ENCODE measurements at places on chromosomes 11 and 22.

DNA sequence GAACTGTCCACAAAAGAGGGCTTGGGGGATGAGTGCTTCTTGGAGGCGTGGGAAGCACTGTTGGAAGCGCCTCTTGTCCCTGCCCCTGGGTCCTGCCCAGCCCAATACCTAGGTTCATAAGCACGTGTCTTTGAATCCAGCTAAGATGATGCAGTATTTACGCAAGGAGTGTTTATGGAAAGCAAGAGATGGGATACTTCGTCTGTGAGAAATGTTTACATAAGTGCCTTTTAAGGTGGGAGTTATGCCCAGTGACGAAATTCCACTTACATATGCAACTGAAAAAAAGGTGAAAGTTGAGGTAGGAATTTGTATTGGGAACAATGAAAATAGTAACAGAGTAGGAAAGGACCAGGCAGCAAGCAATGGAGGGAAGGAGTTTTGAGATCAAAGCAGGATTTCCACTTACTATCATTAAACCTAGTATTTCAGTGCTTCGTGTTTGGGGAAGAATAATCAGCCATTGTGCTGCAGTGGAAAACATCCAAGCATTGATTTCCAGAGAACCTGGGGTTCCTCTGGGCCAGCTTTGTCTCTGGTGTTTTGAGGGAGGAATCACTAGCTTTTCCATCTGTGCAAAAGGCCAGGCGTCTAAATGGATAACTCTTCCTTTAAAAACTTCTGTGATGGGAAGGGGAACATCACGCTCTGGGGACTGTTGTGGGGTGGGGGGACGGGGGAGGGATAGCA lies 115.3 kb upstream of the TTC12 start:
- DNase-seq: no peak

GRCh38 chr11:901452-902061 lies 9.1 kb downstream of the CHID1 start:
- no peak for DNase-seq

DNA sequence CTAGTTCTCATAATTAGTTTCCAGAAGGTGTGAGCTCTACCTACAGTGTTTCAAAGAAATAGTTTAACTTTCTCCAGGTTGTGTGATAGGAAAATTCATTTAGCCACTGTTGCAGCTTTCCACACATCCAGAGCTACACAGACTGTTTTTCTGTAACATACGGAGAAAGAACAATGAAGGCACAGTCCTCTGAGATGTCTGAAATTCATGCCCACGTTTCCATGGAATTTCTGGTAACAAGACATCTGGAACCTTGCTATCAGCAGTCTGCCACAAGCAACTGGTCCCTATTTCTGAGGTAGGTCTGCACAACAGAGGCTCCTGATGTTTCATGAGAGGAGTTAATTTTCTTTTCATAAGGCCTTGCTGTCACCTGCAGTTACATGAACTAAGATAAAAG lies 273.3 kb upstream of the C11orf87 start:
- DNase-seq: no peak

- no peak for DNase-seq
Observed at GRCh38 chr11:62129590-62130282, 5.9 kb downstream of the INCENP start.

DNA sequence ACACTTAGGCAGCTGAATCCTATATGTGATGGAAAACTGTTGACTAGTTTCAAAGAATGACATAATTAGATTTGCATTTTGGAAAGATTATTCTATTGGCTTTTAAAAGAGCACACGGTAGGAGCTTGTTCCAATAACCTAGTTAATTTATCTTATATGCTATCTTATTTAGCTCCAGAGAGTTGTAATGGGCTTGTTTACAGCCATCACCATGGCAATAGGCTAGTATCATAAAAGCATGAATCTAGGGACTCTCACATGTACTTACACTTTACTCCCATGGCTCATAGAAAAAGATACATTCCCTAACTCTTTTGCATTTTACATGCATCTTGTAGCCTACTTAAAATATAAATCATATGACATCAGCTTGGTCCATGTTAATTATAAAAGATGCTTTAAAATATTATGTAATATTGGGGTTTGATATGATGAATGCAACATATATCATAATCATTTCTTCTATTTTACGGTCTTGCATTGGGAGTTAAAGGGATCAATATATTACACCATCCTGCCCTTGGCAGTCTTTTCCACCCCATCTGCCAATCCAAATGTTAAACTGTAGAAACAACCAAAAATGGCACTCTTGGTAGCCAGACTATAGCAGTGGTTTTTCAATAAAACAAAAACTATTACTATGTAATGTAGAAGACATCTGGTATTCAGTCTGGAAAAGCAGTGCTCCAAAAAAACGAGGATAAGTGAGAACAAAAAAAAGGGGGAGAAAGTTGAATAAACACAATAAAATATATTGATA lies 2254.0 kb downstream of the LRRC4C start:
- no peak for DNase-seq

GRCh38 chr11:134510233-134511040 lies 98.4 kb upstream of the B3GAT1 start:
- DNase-seq: no peak

- DNase-seq: no peak
Observed at GRCh38 chr11:17603056-17603825, 56.2 kb downstream of the OTOG start.

DNA sequence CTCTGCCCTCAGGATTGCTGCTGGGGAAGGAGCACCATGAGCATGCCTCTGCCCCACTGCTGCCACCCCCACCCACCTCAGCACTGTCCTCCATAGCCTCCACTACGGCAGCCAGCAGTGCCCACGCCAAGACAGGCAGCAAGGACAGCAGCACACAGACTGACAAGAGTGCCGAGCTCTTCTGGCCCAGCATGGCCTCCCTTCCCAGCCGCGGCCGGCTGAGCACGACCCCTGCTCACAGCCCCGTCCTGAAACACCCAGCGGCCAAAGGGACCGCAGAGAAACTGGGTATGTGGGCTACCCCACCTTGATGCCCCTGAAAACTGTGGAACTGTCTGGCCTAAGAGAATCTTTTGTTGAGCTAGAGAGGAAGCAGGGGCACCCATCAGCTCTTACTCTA lies 101.0 kb downstream of the AMOTL1 start:
- DNase-seq: no peak

- no peak for DNase-seq
Observed at GRCh38 chr22:18001040-18001893, 23.1 kb downstream of the MICAL3 start.

DNA sequence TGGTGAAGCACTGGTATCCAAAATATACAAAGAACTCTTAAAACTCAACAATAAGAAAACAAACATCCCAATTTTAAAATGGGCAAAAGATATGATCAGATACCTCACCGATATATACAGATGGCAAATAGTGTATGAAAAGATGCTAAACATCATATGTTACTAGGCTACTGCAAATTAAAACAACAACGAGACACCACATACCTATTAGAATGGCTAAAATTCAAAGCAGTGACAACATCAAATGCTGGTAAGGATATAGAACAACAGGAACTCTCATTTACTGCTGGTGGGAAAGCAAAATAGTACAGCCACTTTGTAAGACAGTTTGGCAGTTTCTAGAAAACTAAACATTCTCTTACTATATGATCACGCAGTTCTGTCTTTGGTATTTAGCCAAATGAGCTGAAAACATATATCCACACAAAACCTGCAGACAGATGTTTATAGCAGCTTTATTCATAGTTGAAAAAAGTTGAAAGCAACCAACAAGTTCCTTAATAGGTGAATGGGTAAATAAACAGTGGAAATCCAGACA lies 38.5 kb downstream of the SIK3 start:
- no peak for DNase-seq

GRCh38 chr11:121740902-121741301 lies 288.1 kb upstream of the SORL1-AS1 start:
- DNase-seq: no peak

GRCh38 chr11:10622108-10622507 lies 53.6 kb upstream of the LYVE1 start:
- no peak for DNase-seq

- no peak for DNase-seq
Observed at GRCh38 chr11:67649634-67650510, 658 bp downstream of the ACY3 start.

DNA sequence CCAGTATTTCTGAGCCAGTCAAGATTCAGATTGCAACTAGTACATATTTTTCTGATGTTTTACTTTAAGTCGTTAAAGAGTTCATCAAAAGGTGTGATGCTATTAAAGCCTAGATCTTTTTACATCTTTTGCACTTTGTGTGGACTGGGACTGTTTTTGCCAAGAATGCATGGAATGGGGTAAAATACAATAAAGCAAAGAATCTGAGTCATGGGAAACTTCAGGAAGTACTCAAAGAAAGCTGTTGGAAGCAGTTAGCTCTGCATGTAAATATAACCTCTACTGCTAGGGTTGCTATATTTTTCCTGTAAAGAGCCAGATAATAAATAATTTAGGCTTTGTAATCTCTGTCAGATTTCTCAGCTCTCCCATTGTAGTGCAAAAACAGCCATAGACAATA lies 20.9 kb downstream of the ATXN10 start:
- no peak for DNase-seq

DNA sequence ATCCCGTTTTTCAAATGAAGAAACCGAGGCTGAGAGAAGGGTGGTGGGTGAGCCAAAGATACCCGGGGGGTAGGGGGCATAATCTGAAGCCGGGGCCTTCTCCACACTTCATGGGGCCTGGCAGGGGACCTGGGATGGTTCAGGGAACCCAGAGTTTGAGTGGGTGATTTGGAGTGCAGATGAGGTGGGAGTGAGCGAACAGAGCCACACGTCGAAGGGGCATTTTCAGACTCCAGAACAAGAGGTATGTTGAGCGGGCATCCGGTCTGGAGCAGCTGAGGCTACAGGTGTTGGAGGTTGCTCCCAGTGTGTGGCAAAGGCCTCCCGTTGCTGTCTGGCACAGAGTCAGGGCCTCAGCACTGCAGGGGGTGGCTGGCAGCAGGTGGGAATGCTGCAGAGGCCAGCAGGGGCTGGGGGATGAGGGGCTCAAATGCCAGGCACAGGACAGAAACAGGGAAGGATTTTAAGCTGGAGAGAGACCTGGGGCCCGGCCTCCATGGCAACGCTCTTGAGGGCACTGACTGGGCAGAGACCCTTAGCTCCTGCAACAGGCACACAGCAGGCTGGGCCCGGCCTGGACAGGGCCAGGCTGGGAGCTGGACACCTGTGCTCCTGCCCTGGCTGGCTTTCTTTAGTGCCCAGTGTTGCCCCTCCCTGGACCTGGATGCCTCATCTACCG lies 46.2 kb downstream of the WNT11 start:
- DNase-seq: no peak

DNA sequence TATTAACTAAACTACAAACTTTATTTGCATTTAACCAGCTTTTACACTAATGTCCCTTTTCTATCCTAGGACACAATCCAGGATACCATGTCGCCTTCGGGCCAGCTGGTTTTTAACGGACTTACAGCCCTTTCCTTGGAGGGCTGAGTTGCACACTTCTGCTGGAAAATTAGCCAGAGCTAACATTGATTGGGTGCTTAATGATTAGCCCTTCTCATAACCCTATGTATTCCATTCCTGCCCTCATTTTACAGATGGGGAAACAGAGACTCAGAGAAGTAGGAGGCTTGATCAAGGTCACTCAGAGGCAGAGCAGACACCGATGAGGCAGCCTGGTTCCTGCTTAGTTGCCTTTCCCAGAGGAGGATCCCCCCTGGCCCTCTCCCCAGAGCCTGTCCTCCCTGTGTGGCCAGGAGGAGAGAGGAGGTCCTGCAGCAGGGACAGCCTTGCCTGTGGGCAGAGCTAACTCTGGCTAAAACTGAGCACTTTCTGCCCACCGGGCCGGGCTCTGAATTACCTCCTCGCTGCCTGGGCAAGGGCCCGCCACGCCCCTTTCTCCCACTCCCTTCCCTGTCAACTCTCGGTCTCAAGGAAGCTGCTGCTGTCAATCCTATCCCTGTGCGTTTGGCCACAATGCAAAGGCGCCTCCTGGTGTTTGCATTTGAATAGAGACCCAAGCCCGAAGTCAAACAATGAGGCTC lies 59.6 kb upstream of the PAX6 start:
- DNase-seq: no peak

DNA sequence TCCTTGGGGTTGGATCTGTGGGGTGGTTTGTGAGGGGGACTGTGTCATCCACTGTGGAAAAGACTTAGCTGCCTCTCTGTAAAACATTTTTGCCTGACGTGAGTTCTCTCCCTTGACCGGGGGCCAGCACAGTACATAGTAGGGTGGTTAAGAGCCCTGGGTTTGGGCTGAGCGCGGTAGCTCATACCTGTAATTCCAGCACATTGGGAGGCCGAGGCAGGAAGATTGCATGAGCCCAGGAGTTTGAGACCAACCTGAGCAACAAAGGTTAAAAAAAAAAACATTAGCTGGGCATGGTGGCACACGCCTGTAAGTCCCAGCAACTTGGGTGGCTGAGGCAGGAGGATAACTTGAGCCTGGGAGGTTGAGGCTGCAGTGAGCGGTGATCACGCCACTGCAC lies 74.7 kb upstream of the WNT7B start:
- no peak for DNase-seq

GRCh38 chr22:36344106-36344827 lies 43.5 kb downstream of the MYH9 start:
- DNase-seq: no peak

DNA sequence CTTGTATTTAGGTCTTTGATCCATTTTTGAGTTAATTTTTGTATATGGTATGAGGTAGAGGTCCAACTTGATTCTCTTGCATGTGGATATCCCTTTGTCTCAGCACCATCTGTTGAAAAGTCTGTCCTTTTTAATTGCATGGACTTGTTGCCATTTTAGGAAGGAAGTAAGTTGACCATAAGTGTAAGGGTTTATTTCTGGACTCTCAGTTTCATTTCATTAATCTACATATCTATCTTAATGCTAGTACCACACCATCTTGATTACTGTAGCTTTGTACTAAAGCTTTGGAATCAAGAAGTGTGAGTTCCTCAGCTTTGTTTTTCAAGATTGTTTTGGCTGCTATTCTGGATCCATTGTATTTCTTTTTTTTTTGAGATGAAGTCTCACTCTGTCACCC lies 31.4 kb downstream of the CBL start:
- DNase-seq: no peak

- DNase-seq: no peak
Observed at GRCh38 chr22:31838917-31839316, 85.1 kb downstream of the DEPDC5 start.

DNA sequence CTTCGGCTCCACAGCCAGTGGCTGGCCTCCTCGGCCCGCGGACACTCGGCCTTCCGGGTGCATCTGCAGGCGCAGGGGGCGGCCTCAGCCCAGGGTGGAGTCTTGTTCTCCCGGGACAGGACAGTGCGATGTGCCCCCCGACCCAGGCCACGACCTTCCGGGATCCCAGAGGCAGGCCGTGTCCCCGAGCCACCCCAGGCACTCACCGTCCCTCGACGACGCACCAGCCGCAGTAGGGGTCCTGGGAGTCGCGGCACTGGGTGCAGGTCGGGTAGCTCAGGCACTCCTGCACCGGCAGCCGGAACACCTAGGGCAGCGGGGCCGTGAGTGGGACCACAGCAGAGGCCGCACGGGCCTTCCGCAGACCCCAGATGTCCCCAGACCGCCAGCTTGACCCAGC lies 17.6 kb upstream of the MAPK11 start:
- no peak for DNase-seq

DNA sequence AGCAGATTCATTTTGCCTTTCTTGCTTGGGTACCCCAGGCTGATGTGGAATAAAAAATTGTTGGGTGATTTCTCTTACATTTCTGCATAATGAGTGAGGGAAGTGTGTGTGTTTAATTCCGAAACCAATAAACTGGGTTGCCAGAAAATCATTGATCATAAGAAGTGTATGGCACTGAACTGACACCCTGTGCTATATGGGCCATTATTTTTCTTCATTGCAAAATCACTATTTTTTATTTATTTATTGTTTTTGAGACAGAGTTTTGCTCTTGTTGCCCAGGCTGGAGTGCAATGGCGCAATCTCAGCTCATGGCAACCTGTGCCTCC lies 14.6 kb upstream of the HIKESHI start:
- DNase-seq: no peak

GRCh38 chr11:6240139-6240538 lies 1.2 kb downstream of the CNGA4 start:
- DNase-seq: no peak
